ENCODE measurements at places on chromosomes 16 and 17.

GRCh38 chr16:81810361-81810760 lies 31.3 kb downstream of the PLCG2 start:
- no peak for DNase-seq

GRCh38 chr17:6752068-6752909 lies 3.6 kb upstream of the XAF1 start:
- DNase-seq: peak; percentile 83

DNA sequence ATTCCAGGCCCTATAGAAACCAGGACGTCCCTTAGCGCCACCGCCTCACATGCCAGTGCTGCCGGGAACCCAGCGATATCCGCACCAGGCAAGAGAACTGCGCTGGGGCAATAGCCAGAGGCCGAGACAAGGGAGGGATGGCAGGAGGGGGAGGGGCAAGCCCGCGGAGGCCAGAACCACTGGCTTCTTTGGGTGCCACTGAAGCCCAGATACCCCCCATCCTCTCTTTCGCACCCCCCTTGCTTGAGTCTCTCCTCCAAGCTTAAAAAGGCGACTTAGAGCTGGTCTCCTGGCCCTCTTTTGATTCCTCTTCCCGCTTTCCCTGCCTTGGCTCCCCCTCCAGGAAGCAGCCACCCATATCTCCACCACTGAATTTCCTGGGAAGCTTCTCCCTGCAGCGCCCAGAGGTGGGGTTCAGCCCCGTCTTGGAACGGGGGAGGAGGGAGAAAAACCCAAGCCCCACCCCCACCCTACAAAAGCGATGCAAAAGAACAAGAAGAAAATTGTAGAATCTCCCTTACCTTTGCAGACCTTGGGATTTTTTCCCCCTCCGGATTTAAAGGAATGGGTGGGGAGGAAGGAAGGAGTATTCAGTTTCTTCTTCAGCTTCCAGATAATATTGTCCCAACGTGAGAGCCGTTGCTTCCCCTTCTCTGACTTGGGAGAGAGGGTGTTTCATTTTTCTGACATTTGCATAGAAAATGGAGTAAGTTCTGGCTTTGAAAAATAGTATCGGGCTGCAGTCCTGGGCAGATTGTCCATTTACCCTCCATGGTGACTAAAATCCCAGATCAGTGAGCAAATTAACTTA lies 622 bp downstream of the HOXB6 start:
- peak; percentile 79 for DNase-seq

GRCh38 chr17:13030459-13031300 lies 12.9 kb upstream of the ELAC2 start:
- DNase-seq: peak; percentile 40

GRCh38 chr17:56309897-56310296 lies 156.6 kb downstream of the ANKFN1 start:
- no peak for DNase-seq

DNA sequence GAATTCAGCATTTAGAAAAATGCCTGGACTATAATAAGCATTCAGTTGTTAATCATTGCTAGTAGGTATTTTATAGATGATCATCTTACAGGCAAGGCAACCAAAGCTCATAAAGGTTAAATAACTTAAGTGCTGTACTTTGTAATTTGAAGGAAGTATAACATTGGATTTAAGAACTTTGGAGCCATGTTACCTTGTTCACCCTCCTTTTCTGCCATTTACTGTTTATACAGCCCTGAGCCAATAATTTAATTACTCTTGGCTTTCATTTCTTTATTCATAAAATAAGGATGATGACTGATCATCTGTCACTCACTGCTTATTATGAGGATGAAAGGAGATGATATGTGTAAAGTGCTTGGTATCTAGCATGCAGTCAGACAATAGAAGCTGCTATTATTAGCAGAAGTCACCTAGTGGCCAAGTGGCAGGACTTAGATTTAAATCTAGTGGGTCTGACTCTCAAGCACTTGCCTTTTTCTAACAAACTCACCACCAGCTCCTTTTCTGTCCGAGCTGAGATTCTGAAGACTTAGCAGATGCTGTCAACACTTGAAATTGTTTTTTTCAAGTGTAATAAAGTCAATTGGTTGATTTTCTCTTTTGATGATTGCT lies 18.3 kb upstream of the DDX52 start:
- DNase-seq: no peak

DNA sequence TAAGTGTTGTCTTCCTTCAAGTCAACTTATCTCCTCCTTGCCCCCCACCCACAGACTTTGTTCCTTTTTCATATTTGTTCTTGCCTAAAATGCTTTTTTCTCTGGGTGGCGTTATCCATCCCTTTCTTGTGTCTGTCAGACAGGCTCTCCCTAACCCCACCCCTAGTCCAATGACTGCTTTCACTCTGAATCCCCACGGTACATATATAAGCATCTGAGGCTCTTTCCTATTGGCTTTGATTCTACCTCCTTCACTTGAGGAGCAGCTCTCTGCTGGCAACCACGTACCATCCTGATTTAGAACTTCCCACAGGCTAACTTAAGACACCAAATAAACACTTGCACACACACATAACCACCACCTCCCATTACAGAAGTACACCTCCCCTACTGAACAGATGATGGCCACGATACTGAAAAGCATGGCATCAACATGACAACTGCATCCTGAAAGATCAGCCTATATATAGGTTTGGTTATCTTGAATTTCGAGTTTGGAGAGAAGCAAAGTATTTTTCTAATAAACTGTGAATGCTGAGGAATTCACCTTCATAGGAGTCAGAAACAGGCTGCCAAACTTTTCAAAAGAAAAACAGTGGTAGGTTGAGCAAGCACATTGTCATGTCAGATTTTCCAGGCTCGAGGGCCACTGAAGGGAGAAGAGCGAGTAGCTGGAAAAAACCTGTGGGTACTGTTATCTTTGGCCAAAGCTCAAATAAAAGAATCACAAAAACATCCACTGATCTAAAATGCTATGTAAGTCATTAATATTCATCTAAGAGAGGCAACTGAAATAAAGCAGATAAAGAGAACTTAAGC lies 24.3 kb downstream of the STAT3 start:
- no peak for DNase-seq

DNA sequence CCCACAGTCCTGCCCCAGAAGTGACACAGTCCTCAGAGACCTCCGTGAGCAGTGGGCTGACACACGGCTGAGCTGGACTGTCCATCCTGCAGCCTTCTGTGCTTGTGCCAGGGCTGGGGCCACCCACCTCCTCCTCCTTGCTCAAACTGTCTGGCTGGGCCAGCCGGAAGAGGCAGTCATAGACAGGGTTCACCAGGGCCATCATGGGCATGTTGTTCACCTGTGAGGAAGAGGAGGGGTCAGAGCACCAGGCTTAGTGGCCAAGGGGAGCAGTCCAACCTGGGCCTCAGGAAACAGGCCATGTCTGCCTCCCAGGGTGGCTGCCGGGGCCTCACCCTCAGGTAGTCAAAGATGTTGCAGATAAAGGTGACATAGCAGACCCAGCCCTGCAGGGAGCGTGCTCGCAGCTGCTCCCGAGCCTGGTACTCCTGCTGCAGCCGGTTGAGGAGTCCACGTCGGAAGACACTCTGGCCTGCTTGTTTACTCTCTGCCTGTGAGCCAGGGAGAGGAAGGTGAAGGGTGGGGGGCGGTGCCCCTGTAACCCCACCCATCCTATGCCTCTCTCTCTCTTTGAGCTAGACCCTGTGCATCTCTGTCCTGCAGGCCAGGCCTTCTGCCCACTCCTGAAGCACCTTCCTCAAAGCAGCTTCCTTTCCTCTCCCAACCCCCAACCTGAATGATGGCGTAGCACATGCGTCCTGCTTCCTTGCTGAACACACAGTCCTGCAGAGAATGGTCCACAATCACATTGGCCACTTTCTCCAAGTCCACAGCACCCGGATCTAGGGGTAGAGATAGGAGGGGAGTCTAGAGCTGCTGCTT lies 3.4 kb downstream of the MIF4GD start:
- no peak for DNase-seq

DNA sequence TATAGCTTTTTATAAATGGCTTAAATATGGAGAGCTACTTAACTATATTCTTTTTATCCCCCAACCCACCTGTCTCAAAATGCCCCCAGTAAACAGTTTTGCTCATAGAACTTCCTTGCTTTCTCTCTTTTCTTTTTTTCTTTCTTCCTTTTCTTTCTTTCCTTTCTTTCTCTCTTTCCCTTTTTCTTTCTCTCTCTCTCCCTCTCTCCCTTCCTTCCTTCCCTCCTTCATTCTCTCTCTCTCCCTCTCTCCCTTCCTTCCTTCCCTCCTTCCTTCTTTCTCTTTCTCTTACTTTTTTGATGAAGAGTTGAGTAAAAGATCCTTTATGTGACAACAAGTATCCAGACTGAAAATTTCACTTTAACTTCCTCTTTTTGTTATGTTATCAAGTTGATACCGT lies 48.2 kb downstream of the KCNJ2 start:
- DNase-seq: no peak

GRCh38 chr16:72312828-72313227 lies 140.9 kb upstream of the PMFBP1 start:
- no peak for DNase-seq

GRCh38 chr16:2476345-2476720 lies 1.4 kb downstream of the TBC1D24 start:
- DNase-seq: no peak

DNA sequence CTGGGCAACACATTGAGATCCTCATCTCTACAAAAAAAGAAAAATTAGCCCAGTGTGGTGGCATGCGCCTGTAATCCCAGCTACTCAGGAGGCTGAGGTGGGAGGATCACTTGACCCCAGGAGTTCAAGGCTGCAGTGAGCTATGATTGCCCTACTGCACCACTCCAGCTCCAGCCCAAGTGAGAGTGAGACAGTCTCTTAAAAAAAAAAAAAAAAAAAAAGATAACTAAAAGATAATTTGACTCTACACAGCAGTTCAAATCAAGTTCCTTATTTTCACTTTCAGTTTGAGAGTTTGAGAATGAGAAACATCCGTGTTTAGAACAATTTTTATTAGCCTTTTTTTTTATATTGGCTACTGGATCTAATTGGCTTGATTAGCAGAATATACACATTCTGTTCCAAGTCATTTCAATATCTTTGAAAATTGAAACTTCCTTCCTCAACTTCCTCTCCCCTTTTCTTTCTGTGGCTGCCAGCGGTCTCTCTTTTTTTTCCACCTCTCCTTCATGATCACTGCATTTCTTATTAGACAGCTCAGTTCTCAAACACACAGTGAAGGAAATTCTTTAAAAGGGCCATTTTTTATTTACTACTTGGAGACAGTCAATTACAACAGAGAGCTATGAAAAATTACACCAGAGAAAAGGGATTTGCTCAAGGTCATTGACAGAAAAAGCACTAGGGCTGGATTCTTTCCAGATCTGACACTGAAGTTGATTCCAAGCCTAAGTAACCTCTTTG lies 4.5 kb upstream of the ACSF2 start:
- DNase-seq: no peak

DNA sequence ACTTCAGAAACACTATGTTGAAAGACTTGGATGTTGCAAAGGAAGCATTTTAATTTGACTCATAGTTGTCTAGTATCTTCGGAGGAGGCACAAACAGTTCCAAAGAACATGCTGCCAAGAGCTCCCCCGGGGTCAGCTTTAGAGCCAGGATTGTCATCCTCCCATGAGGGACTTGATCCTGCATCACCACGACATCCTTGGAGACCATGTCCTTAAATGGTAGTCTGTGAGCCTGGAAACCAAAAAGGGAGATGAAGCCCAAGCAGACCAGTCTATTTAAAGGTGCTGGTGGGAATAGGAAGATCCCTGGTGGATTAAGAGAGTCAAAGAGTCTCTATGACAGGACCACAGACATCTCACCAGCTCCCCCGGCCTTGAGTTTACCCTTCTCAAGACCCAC lies 33.3 kb upstream of the DYNLRB2 start:
- DNase-seq: no peak
